ENCODE measurements at places on chromosomes 2 and 18.

- DNase-seq, result no peak
Observed at GRCh38 chr2:233402346-233402745, 48.1 kb downstream of the DGKD start.

GRCh38 chr2:26941486-26941885 lies 29.0 kb upstream of the MAPRE3 start:
- DNase-seq, result no peak

DNA sequence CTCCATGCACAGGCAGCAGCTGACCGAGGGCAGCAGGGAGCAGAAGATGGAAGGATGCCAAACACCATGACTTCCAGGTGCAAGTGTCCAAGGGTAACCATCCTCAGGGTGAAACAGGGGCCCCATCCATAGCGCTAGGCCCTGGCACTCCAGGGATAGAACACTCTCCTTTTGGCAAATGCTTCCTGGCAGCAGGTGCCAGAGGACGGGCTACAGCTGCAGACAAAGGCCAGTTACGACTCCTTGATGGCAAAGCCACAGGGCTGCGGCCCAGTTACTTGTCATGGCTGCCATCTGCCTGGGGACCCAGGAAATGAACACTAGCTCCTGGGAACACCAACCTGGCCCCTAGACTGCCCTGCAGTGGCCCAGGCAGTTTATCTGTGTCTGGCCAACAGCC lies 178.8 kb downstream of the TMEM163 start:
- DNase-seq, result no peak

- no peak for DNase-seq
Observed at GRCh38 chr2:65628156-65628555, 195.8 kb upstream of the SPRED2 start.

- DNase-seq, result no peak
Observed at GRCh38 chr2:75288760-75289159, 89.4 kb upstream of the TACR1 start.

- no peak for DNase-seq
Observed at GRCh38 chr2:176111309-176111663, 4.2 kb downstream of the HOXD11 start.

All from stimulated activated CD4-positive, alpha-beta T cell treated with anti-CD3 and anti-CD28 coated beads, Interleukin-15, amount 100 ng/mL, for 24 hours (primary cell).